ENCODE measurements at places on chromosomes 3 and 15. TPM values are rescaled to one million over a fixed set of nuclear protein-coding genes. Genes with fewer than 3 reads are reported as not detected.

NXPE3 gene
- 3.4 TPM for total RNA-seq

CCDC191 gene
- 3.6 TPM for total RNA-seq

DVL3 gene
- total RNA-seq = 28.9 TPM

PLXNB1 gene
- 147 TPM for total RNA-seq

Measured in esophagus squamous epithelium (tissue), 5 donors.